ENCODE measurements at places on chromosomes 7 and 10.

DNA sequence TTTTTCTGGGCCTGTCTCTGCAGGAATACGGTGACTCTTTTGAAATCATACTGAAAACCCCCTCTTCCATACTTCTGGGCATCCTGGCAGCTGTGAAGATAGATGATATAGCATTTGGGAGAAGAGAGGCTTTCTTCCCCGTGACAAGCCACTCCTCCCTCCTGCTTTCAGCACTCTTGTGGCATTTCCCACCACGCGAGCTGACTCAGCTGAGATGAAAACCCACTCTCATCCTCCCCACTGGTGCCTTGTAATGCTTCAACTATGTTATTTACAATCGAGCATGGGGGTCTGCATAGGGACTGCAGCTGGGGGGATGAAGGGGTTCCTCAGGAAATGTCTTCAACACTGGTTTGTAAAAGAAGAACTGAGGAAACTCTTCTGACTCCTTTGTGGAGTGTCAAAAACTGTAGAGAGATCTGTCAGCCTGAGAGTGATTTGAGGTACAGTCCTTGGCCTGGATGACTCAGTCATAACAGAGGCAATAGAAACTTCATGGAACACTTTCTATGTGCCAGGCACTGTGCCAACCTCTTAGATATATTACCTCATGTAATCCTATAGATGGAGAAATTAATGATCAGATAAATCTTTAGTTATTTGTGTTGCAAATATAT lies 1.7 kb upstream of the TBATA start:
- no peak for DNase-seq

DNA sequence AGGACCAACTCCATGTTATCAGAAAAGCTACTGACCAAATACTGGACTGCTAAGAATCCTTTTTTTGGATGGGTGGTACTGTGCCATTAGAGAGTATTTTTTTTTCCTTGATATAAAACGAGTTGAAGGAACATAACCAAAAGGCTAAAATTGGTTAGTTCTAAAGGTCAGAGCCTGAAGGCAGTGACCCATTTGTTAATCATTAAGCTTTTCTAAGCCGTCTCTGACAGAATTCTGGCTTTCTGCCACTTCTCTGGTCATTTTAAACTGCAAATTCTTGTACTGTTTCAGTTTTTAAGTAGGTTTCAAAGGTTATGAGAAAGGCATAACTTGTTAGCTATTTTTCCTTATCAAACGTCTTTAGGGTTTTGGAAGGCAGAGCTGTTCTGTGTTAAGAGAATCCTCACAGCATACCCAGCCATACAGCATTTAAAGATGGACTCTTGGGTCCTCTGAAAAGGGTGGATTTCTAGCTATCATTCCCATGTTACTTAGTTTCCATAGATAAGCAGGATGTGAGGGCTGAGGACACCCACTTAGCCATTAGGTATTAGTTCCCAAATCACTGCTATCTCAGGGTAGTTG lies 196.8 kb downstream of the RNLS start:
- DNase-seq: no peak

GRCh38 chr7:106542550-106543220 lies 118.3 kb downstream of the CCDC71L start:
- DNase-seq: no peak

GRCh38 chr10:58952747-58953466 lies 223.5 kb upstream of the PHYHIPL start:
- DNase-seq: no peak

DNA sequence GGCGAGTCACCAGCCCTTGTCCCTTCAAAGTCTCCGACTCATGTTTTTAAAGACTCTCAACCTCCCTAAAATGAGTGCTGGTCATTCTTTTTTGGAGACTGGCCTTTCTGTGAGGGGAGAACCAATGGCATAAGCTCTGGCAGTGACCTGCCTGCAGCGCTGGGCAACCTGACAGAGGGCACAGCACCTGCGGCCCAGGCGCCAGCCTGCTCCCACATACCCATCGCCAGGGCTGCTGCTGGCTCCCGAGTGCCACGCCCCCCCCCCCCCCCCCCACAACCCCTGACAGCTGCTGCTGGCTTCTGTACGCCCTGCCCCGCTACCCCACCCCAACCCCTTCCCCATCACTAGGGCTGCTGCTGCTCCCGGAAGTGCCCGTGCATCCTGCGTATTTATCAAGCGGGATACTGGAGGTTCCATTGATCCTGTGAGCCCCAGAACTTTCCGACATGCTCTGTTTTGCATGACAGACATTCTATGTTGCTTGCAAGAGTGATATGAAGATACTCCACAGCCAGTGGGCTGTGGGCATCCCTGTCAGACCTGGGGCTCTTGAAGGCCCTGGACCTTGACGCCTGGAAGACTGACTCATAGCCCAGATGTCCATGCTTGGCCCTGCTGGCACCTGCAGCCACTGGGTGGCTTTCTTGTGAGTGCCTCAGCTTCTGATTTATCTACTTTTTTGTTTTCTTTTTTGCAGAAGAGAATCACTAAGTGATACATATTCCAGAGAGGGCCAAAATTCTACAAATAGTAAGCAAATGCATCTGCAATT lies 243.9 kb downstream of the ZMYND11 start:
- DNase-seq: no peak

Data from activated CD8-positive, alpha-beta memory T cell treated with anti-CD3 and anti-CD28 coated beads, Interleukin-2, amount 50 U/mL, for 48 hours (primary cell).